ENCODE measurements at places on chromosomes 1 and 21.

DNA sequence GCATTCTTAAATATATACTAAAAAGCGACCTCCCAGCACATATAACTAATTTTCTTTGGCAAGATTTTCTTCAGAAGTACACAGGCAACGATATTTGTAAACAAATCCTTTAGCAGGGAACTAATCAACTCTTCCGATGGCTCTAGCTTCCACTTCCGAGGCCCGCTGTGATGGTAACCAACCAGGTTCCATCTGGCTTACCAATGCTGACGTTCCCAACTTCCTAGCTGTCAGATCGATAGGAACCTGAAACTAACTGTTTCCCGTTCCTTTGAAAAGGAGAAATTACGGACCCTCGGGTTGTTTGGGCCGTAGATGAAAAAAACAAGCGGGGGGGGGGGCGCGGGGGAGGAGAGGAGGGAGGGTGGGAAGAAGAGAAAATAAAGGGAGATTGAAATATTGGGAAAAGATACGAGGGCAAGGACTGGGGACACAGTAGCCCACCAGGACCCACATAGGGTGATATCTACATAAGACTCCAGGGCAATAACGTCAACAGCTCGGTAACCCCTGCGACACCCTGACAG lies 513 bp downstream of the GTF2B start:
- no peak for DNase-seq

DNA sequence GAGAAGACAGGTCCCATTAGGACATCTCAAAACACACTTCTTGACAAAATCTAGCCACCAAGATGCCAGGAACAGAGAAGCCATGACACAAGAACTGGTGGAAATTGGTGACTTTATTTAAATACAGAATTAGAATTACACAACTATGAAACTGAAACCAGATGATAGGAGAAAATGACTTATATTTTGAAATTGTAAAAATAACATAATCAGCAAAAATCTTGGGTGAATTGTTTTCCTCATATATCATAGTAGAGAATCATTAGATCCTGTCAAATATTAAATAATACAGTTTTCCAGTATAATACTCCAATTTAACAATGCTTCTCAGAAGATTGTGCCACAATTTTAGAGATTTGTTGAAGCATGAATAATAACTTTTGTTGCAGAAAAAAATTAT lies 81.5 kb upstream of the MROH9 start:
- DNase-seq: no peak

DNA sequence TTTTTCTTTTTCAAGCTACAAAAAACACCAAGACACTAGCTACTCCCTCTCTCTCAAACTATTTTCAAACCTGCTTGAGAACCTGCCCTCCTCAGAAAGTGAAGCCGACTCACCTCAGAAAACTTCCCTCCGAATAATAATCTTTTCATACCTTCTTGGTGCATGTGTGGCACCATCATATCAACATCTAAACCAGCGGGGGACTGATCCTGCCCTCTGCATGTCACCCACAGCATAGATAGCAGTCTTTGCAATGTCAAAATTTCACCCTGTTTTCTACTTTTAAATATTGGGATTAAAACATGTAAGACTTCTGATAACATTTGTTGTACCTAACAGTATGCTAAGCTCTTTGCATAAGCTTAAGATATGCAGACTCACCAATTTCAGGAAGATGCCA lies 1260.3 kb downstream of the PLA2G4A start:
- no peak for DNase-seq

GRCh38 chr1:228325267-228325666 lies 81.4 kb downstream of the TRIM11 start:
- DNase-seq: no peak

- no peak for DNase-seq
Measured at GRCh38 chr1:168069384-168069783, 67.3 kb downstream of the GPR161 start.

GRCh38 chr21:42624095-42624790 lies 29.2 kb upstream of the PDE9A start:
- no peak for DNase-seq

GRCh38 chr21:45351526-45352275 lies 53.3 kb upstream of the COL18A1 start:
- DNase-seq: no peak

GRCh38 chr1:178938101-178938958 lies 67.5 kb upstream of the ANGPTL1 start:
- no peak for DNase-seq

GRCh38 chr21:43734928-43735229 lies 15.9 kb downstream of the PDXK start:
- no peak for DNase-seq

DNA sequence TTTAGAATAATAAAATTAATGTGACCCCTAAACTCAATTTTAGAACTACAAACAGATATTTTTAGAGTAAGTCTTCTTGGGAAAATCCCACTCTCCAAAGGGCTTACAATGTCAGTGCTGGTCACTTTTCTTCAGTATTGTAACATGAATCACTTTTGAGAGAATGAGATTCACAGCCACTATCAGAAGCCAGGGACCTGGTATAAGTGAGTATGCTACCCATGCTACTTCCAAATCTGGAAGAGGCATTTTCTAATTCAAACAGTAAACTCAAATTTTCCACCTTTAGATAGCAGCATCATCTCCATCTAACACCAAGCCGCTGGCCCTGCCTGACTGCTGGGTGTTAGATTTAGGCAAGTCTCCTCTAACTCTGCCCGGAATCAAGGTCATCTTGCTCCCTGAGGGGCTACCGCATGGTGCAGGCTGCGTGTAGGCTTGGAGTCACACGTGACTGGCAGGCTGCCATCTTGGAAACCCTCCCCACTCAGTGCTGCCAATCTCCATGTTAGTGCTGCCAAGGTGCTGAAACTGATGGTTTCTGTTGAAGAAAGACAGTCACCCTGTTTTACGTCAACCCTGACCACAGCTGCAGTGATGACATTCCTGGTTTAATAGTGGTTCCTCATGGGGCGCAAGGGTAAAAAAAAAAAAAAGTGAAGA lies 882.9 kb upstream of the B3GALT2 start:
- DNase-seq: no peak

DNA sequence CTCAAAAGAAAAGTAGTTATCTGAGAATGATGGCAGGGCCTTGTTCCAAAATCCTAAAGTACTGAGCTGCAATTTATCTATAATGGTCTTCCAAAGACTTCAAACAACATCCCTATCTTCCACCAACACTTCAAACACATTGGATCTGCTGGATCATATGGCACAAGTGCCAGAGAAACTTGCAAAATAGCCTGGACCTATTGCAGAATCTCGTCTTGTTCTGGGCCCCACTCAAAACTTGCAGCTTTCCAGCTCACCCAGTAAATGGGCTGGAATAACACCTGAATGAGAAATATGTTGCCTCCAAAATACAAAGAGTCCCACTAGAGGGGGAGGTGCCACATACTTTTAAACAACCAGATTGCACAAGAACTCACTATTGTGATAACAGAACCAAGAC lies 44.0 kb upstream of the PKN2 start:
- no peak for DNase-seq

GRCh38 chr1:220711056-220711809 lies 21.1 kb downstream of the C1orf115 start:
- DNase-seq: no peak

DNA sequence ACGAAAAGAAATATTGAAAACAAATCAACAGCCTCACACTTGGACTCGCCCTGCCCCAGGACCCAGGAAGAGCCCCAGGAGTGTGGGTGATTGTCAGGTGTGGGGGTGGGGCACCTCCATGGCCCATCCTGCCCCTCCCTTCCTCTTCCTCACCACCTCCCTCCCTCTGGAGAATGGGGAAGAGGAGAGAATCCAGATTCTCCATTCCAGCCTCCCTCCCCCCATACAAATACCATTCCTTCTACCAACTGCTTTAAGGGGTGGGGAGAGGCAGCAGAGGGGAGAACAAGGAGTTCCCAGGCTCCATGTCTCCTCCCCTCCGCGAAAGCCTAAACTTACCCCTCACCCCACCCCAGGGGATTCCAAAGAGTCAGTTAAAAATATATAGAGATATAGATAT lies 36.7 kb downstream of the MEF2D start:
- no peak for DNase-seq

- no peak for DNase-seq
Measured at GRCh38 chr1:35882586-35882944, 444 bp upstream of the AGO1 start.

- DNase-seq: no peak
Measured at GRCh38 chr1:199574950-199575349, 452.6 kb upstream of the NR5A2 start.

DNA sequence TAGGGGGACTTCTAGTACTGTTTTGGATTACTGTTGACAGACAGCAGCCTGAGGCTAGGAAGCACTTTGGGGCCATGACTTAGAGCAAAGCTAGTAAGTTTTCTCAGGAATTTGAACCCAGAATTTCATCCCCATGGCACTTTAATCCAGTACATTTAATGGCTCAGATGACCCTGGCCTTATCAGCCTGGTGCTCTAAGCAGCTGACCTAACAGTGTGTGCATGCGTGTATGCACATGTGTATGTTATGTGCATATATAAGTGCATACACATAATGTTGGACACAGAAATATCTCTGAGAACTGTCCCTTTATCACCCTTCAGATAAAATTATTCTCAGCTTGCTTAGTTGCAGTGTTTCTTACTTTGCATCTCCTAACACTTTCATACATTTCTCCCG lies 115.0 kb downstream of the CLIC6 start:
- DNase-seq: no peak

- no peak for DNase-seq
Measured at GRCh38 chr1:16173447-16174260, 17.8 kb upstream of the EPHA2 start.

GRCh38 chr1:162196387-162196786 lies 126.9 kb downstream of the NOS1AP start:
- DNase-seq: no peak

DNA sequence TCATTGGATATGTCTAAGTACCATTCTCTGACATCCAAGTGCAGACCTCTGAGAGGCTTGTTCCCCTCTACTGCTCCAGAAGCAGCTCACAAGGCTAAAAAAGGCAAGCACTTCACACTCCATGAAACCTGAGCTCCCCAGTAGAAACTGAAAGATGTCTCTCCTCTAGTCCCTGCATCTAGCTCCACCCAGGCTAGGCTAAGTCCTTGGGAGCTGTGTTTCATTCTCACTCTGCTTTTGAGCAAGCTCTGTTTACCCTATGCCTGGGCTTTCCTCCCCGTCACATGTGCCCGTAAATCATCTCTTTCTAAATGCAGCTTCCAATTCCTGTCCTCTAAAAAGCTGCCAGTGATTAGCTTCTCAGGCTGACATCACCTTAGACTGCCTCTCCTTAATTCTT lies 39.0 kb downstream of the LRRC71 start:
- DNase-seq: no peak

GRCh38 chr1:172827301-172827700 lies 168.4 kb downstream of the FASLG start:
- no peak for DNase-seq

DNA sequence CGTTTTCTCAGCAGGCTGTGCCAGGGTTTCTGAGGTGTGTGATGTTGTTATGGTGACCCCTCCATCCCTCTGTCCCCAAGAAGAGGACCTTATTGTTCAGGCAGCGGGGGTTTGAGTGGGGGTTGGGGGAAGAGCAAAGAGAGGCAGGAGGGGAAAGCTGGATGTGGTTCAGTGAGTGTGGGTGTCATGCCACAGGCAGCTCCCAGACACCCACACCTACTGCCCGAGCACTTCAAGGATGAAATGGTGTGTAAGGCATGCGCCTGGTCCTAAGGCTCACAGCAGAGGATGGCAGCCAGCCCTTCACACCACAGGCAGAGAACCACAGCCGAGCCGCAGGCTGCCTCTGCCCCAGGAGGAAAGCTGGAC lies 49.9 kb upstream of the STUM start:
- DNase-seq: no peak

- DNase-seq: no peak
Measured at GRCh38 chr1:56258371-56258770, 321.0 kb downstream of the PLPP3 start.

DNA sequence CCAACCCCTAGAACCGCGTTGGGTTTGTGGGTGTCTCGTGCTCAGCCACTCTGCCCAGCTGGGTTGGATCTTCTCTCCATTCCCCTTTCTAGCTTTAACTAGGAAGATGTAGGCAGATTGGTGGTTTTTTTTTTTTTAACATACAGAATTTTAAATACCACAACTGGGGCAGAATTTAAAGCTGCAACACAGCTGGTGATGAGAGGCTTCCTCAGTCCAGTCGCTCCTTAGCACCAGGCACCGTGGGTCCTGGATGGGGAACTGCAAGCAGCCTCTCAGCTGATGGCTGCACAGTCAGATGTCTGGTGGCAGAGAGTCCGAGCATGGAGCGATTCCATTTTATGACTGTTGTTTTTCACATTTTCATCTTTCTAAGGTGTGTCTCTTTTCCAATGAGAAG lies 18.7 kb downstream of the TFF3 start:
- no peak for DNase-seq

GRCh38 chr1:167791281-167792187 lies 69.8 kb downstream of the MPZL1 start:
- DNase-seq: no peak

- no peak for DNase-seq
Measured at GRCh38 chr1:170776777-170777176, 112.8 kb downstream of the PRRX1 start.

- DNase-seq: no peak
Measured at GRCh38 chr1:46061146-46061545, 71.3 kb downstream of the PIK3R3 start.

DNA sequence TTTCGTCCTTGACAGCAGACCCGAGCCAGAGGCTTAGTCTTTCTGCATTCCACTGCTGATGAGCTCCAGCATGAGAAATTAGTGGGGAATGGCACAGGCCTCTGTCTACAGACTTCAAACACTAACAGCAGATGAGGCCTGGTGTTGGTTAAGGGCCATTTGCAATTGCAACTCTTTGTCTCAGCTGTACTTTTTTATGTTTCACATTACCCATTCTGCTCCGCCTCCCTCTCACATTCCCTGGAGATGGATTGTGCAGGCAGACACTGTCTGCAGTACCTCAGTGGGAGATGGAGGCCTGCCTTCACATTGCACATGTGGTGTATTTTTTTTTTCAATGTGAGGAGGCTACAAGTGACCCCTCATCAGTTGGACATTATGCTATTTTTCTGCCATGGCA lies 370.2 kb downstream of the DUSP10 start:
- DNase-seq: no peak

- DNase-seq: no peak
Measured at GRCh38 chr21:38613686-38614085, 115.4 kb upstream of the ERG start.

DNA sequence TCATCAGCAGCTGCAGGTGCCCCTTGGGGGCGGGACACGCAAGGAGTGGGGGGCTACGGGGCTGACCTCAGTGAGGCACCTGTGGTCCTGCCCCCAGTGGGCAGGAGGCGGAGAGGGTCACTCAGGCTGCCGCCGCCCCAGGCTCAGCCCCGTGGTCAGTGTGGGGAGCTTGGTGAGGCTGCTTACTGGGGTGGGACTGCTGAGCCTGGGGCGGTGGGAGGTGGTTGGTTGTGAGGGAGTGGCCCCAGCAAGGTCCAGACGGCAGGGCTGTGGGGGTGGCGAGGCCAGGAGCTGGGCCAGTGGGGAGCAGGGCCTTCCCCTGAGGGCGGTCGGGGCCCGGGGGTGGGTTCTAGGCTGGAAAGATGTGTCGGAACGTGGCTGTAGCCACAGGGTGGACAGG lies 14.3 kb downstream of the PFKL start:
- no peak for DNase-seq

- no peak for DNase-seq
Measured at GRCh38 chr1:212463565-212464285, 31.0 kb downstream of the NENF start.
